ENCODE measurements at places on chromosomes 1 and 21. TPM values are rescaled to one million over a fixed set of nuclear protein-coding genes. Genes with fewer than 3 reads are reported as not detected.

TSPEAR gene
- polyA plus RNA-seq: 0.03 TPM

MLLT11 gene
- 4.9 TPM for polyA plus RNA-seq

RIPK4 gene
- polyA plus RNA-seq: 2.7 TPM

SPRR2A gene
- not detected for polyA plus RNA-seq

ATAD3A gene
- 18.8 TPM for polyA plus RNA-seq

ARMH1 gene
- 3.5 TPM for polyA plus RNA-seq

LRRIQ3 gene
- 0.23 TPM for polyA plus RNA-seq

ITLN2 gene
- 0.37 TPM for polyA plus RNA-seq

FAM72D gene
- 0.25 TPM for polyA plus RNA-seq

LCA5L gene
- polyA plus RNA-seq: 1.5 TPM

SLC66A1 gene
- polyA plus RNA-seq: 10.3 TPM

CHODL gene
- polyA plus RNA-seq: 1.4 TPM

ROR1 gene
- 5.9 TPM for polyA plus RNA-seq

TMEM269 gene
- polyA plus RNA-seq: 0.05 TPM

IL19 gene
- polyA plus RNA-seq: not detected

FLG gene
- 0.05 TPM for polyA plus RNA-seq

SETD4 gene
- 13.5 TPM for polyA plus RNA-seq

TRNP1 gene
- polyA plus RNA-seq: 31.4 TPM

NBPF4 gene
- polyA plus RNA-seq: not detected

FAM72B gene
- 0.43 TPM for polyA plus RNA-seq

MRPL37 gene
- 48.9 TPM for polyA plus RNA-seq

KCNA2 gene
- polyA plus RNA-seq: 0.32 TPM

ATP13A2 gene
- 23.6 TPM for polyA plus RNA-seq

TFF2 gene
- polyA plus RNA-seq: not detected

SPATA21 gene
- polyA plus RNA-seq: 0.29 TPM

DCST1 gene
- not detected for polyA plus RNA-seq

ZNF697 gene
- 2.8 TPM for polyA plus RNA-seq
